Heart right ventricle (tissue), 16 donors: ENCODE measurements at places on chromosomes 13 and 19. TPM values are rescaled to one million over a fixed set of nuclear protein-coding genes. Genes with fewer than 3 reads are reported as not detected.

DNA sequence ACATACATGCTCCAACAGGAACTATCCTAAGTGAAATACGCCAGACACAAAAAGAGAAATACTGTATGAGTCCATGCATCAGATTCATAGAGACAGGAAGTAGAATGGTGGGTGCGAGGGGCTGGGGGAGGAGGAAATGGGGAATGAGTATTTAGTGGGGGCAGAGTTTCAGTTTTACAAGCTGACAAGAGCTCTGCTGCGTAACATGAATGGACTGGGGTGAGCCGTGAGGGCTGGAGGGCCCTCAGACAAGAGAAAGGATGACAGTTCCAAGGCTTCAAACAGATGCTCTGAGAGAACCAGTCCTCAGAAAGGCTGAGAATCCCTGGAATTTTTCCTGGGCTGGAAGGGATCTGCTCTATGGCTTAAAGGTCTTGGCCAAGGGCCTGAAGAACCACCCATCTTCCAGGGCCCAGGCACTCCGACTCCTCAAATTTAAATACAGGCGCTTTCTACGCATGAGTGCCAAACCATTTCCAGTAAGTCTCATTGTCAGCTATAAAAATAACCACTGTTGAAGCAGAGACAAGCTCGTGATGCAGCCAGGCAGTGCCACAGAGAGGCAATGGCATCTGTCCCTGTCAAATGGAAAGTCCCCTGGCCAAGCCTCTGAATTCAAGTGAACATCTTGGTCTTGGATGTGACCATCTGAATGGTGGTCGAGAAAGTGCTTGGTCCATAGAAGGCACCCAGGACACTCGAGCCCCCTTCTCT lies 17.5 kb downstream of the KLF2 start:
- no peak for DNase-seq

JUNB gene
- 167 TPM for total RNA-seq

- no peak for DNase-seq
Observed at GRCh38 chr13:113058129-113058987, 47.2 kb upstream of the F7 start.

- no peak for DNase-seq
Observed at GRCh38 chr13:90898811-90899210, 448.7 kb upstream of the MIR17HG start.

C5AR2 gene
- total RNA-seq = 0.40 TPM

DNA sequence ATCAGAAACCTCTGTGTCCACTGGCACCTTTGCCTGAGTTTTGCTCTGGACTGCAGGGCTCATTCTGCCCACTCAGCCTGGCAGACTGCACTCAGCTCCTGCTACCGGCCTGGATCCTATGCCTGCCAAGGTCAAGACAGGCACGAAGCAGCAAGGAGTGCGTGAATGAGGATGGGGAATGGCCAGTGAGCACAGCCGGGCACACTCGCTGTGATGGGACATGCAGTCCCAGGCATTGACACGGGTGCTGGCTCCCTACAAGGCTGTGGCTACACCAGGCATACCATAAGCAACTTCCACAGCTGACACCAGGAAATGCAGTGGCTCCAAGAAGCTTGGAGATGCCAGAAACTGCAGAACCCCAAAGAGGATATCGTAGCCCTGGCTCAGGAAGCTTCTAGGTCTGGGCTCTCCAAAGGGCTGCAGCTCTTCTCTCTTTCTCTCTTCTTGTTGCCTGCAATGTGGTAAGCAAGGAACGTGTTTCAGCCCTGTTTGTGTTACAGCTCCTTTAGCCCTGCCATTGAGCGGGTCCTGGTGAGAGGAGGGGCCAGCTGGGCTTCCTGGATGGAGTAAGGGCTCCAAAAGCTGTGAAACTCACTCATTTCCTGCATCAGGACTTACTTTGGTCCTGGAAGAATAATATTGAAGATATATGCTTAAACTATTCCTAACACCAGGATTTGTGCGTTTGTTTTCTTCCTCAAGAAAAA lies 832.6 kb upstream of the SLITRK5 start:
- no peak for DNase-seq

GRCh38 chr13:109684824-109685202 lies 101.6 kb downstream of the IRS2 start:
- DNase-seq = peak; percentile 79

DNA sequence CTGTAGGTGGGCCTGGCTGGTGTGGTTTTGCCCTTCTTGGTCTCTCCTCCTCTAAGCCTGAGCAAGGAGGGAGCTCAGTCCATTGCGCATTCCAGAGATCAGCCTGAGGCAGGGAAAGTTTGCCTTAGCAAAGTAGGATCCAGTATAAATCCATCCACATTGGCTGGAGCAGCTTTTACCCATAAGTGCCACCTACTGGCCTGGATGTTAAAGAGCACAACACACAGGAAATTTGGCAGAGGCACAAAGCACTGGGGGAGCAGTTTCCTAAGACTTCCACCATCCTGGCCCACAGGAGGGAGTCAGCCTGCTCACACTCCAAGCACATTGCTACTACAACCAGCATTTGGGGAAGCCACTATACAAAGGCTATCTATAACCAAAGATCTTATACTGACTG lies 1124.2 kb downstream of the SLITRK1 start:
- no peak for DNase-seq

FAM124A gene
- total RNA-seq = 8.7 TPM

RNU6-9 gene
- total RNA-seq = not detected

- DNase-seq = peak; percentile 30
Observed at GRCh38 chr19:7869453-7869909, 4.7 kb downstream of the PRR36 start.

DNA sequence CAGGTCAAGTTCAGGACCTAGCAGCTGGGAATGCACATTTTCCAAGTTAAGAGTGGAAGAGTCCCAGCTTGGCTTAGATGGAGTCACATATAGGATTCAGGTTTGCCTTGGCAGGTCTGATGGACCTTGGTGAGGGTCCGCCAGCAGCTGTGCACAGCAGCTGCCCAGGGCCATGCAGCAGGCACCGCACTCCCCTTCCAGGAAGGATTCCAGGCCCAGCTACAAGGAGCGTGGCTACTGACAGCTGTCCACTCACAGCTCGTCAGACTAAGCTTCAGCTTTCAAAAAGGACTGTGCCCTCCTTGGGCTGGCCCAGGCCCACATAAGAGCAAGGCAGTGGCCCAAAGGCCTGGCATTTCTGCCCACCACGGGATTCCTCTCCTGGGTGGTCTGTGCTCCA lies 68.4 kb downstream of the ALOX5AP start:
- DNase-seq = no peak

DNA sequence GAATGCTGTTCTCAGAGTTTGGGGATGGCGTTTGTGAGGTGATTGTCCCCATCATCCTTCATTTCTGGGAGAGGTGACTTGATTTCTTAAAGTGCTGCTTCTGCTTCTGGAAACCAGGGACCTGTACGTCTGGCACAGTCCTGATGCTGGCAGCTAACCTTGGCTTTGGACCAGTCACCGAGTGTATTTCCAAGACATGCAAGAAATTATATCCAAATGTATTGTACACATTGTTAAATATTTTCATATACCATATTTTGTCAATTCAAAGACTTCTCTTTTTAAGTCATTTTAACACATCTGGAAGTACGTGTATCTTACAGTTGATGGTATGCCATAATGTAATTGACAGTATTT lies 97.4 kb downstream of the ARHGEF7 start:
- no peak for DNase-seq

DNA sequence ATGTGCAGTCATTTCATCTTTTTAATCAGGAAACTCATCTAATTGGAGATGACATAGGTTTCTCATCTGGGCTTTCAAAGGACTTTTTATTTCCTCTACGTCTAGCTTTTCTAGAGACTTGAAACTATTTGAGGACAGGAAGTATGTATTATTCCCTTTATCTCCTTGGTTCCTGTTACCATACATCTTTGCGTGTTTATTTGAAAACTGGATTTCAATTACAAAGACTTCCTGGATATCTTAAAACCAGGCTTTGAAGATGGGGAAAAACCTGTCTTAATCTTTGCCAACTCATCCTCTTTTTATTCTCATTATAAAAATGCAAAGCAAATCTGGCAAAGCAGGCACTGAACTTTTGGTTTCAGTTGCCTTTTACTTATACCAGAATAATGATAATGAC lies 130.5 kb downstream of the LMO7 start:
- DNase-seq = no peak

DNA sequence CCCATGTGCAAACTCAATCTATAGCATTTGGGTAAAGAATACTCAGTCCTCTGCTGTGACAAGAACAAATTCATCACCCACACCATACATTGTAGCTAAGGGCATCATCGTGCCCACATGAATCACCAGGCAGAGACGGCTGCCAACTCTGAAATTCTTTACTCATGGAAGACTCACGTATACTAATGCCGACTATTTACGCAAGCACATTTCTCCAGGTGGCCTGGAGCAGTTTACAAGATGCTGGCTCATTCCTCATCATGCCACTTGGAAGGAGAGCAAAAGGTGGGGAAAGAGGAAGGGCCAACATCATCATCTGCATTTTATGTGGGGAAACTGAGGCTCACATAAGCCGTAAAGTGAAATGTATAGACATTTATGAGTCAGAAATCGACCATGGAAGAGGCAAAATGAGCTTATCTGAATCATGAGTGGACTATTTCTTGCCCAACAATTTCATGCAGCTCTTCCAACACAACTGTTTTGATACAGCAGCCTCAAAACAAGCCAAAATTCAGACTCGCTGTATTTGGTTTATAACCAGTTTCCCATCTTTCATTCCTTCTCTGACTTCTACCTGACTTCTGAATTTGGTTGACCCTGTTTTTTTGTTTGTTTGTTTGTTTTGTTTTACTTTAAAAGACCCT lies 213.9 kb upstream of the SERP2 start:
- no peak for DNase-seq
